HFFc6 (cell line): ENCODE measurements at places on chromosomes 2 and 18. TPM values are rescaled to one million over a fixed set of nuclear protein-coding genes. Genes with fewer than 3 reads are reported as not detected.

The LDLRAD4 gene
- total RNA-seq, result not detected in 3 replicates

The CSRNP3 gene
- total RNA-seq, result 0.59 TPM in 1 of 3 replicates, not detected in the others

The PARD6G gene
- 0.55 to 0.83 TPM (median 0.67 TPM) in 3 replicates for total RNA-seq

The ZAP70 gene
- not detected in 3 replicates for total RNA-seq

The CROCC2 gene
- total RNA-seq, result not detected in 3 replicates

The LYPD6B gene
- 20.6 to 90.0 TPM (median 64.9 TPM) in 3 replicates for total RNA-seq

The ACMSD gene
- total RNA-seq, result not detected in 2 replicates

The PDE11A gene
- total RNA-seq, result 1.3 to 4.1 TPM (median 3.5 TPM) in 3 replicates

GRCh38 chr2:70393881-70394280, 92.0 kb upstream of the FAM136A start:
- DNase-seq, result no peak
- peaks cover 4% of the 10 kb centered on the region; the same call in 1 of the 2 replicates for H3K36me3 ChIP-seq
- H3K27ac ChIP-seq, result no peak overlapping the region
- peaks cover 14% of the 10 kb centered on the region for H3K4me1 ChIP-seq

DNA sequence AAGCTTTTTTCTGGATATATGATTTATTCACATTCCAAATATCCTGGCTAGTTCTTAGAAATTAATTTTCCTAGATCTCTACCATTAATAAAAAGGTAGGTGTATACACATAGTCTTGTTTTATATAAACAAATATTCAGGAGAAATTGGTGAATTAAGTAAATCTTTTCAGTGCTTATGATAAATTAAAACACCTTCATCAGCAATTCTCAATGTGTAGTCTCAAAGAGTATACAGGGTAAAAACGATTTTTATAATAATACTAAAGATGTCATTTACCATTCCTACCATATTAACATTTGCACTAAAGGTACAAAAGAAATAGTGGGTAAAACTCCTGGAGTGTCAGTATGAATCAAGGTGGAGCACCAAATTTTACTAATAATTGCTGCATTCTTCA, 40.2 kb downstream of the CERKL start:
- DNase-seq, result no peak
- no peak overlapping the region for H3K4me3 ChIP-seq
- no peak overlapping the region for H3K27ac ChIP-seq
- H3K36me3 ChIP-seq, result no peaks in the 10 kb centered on the region
- H3K4me1 ChIP-seq, result no peaks in the 10 kb centered on the region
- H3K27me3 ChIP-seq, result peaks cover 8% of the 10 kb centered on the region; the same call in 1 of the 2 replicates

DNA sequence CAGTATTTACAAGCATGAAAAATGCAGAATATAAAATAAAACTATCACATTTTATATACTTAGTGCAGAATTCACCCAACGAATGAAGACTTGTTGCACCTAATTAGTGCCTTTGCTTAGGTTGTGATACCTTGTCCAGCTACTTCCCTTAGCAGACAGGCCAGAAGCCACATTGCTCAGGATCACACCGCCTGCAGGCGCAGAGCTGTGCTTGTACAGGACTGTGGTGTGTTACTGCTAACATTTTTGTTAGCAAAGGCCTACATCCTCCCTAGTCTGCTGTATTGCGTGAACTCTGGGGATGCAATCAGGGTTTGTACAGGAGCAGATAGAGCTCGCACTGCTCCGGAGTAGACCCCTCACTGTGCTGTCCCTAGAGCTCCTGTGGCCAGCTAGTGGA, 336.9 kb downstream of the CBLN2 start:
- H3K27ac ChIP-seq, result no peak overlapping the region
- no peaks in the 10 kb centered on the region for H3K27me3 ChIP-seq
- no peak for DNase-seq
- H3K4me1 ChIP-seq, result no peaks in the 10 kb centered on the region

GRCh38 chr2:133503927-133504326, 64.3 kb downstream of the NCKAP5 start:
- peaks cover 4% of the 10 kb centered on the region for H3K27me3 ChIP-seq
- no peak overlapping the region for H3K27ac ChIP-seq
- H3K4me3 ChIP-seq, result no peak overlapping the region
- DNase-seq, result no peak
- H3K36me3 ChIP-seq, result no peaks in the 10 kb centered on the region

- H3K27me3 ChIP-seq, result no peaks in the 10 kb centered on the region; the same call in 1 of the 2 replicates
- DNase-seq, result no peak
- H3K36me3 ChIP-seq, result no peaks in the 10 kb centered on the region
These were observed 6.1 kb upstream of the CCDC178 start for GRCh38 chr18:33446604-33447003.

DNA sequence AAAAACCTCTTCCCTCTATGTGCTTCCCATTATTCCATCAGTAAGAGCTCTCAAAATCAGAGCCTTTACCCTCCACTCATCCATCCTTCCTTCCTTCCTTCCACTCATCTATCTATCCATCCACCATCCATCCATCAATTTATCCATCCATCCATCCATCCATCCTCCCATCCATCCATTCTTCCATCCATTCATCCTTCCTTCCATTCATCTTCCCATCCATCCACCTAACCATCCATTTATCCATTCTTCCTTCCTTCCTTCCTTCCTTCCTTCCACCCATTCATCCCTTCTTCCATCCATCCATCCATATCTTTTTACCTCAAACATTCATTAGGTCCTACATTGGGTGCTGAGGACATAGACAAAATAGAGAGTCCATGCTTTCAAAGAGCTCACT, 19.4 kb upstream of the KCNF1 start:
- no peak overlapping the region for H3K27ac ChIP-seq
- no peaks in the 10 kb centered on the region for H3K36me3 ChIP-seq
- peaks cover 14% of the 10 kb centered on the region for H3K4me1 ChIP-seq
- no peak overlapping the region for H3K4me3 ChIP-seq
- no peak for DNase-seq
- H3K27me3 ChIP-seq, result peaks cover 35% of the 10 kb centered on the region

DNA sequence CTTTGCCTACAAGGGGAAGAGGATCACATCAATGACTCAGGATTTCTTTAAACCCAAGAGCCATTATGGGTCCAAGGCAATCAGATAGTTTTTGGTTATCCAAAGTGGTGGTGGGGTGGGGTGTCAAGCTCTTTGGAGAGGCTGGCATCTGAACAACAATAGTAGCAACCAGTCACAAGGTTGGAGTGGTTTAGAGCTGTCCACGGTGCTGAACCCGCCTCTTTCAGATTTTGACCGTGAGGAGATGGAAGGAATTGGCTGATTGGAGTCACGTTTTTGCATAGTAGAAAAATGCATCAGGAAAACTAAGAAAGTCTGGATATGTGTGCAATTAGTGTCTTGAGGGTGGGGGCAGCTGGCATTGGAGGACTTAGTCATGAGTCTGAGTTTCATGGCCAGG, 159.9 kb downstream of the LOXHD1 start:
- H3K4me1 ChIP-seq, result no peaks in the 10 kb centered on the region
- H3K27me3 ChIP-seq, result no peaks in the 10 kb centered on the region
- no peak for DNase-seq
- no peak overlapping the region for H3K4me3 ChIP-seq
- no peaks in the 10 kb centered on the region for H3K36me3 ChIP-seq

DNA sequence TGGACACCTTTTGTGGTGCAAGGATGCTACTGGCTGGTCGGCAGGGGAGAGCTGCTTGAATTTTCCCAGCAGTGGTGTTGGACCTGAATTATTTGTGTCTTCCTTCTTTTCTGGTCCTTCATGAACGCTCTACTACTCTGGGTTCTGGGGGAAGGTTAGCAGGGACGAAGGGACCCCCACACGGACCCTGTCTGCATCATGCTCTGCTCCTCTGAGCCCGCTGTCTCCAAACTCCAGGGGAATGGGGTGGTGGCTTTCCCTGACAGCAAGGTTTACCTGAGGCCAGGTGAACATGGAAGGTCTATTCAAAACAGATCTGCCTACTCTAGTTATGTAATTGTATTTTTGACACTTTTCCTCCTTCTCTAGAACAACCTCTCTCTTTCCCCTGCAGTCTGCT, 168.5 kb upstream of the PXDN start:
- no peak overlapping the region for H3K27ac ChIP-seq
- H3K27me3 ChIP-seq, result peaks cover 2% of the 10 kb centered on the region; the same call in 1 of the 2 replicates
- H3K4me3 ChIP-seq, result no peak overlapping the region
- H3K36me3 ChIP-seq, result no peaks in the 10 kb centered on the region
- H3K4me1 ChIP-seq, result no peaks in the 10 kb centered on the region

DNA sequence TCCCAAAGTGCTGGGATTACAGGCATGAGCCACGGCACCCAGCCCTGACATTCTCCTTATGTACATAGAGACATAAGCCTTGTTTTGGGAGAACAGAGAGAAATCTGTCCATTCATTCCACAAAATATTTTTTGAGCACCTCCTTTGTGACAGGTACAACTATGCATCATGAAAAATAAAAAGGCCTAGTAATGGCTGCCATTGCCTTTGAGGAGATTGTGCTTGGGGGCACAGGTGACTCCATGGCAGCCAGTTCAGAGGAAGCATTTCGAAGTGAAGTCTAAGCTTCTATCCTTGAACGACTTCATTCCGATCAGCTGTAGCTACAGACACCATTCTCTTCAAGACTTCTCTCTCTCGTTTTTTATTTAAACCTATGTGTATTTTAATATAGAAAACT, 10.5 kb upstream of the MYCN start:
- no peak for DNase-seq
- H3K27me3 ChIP-seq, result peaks cover 1% of the 10 kb centered on the region
- H3K4me1 ChIP-seq, result no peaks in the 10 kb centered on the region

DNA sequence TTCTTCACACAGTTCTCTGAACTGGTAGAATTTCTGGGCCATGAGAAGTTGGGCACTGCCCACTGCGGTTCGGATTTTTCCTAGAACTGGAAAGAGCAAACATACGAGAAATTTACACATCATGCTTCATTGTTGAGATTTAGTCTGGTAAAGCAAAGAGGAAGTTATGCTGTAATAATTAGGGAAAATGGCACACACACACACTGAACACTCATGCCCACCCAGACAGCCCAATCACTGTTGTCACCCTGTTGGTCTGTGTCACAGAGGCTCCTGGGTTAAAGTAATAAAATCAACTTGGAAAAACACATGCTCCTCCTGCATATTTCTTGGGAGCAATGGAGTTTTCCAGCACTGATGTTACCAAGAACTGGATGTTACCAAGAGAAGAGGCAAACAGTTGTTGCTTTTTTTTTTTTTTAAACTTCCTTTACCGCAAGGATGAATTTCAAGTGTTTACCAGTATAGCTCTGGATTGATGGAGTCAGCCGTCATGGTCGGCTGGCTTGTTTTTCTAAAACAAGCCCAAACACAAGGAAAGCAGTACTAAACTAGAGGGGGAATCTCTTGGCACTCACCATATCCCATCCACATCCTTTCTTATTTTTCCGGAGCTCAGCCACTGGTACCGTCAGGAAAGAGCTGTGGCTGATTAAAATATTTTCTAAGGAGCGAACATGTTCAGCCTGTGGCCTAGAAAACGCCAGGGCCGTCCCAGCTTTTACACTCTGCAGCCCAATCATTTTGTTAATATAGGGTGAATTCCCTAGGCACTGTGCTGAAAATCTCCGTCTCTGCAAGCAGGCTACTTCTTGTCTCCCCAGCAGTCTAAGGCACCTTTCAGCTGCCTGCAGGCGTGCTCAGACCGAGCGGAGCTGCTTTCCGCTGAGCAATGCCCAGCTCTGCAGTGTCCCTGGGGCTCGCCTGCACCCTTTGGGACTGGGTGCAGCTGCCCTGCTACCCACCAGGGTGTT, 58.9 kb downstream of the TGIF1 start:
- no peak overlapping the region for H3K4me3 ChIP-seq
- DNase-seq, result no peak
- peaks cover 9% of the 10 kb centered on the region for H3K27me3 ChIP-seq
- H3K4me1 ChIP-seq, result peaks cover 20% of the 10 kb centered on the region

DNA sequence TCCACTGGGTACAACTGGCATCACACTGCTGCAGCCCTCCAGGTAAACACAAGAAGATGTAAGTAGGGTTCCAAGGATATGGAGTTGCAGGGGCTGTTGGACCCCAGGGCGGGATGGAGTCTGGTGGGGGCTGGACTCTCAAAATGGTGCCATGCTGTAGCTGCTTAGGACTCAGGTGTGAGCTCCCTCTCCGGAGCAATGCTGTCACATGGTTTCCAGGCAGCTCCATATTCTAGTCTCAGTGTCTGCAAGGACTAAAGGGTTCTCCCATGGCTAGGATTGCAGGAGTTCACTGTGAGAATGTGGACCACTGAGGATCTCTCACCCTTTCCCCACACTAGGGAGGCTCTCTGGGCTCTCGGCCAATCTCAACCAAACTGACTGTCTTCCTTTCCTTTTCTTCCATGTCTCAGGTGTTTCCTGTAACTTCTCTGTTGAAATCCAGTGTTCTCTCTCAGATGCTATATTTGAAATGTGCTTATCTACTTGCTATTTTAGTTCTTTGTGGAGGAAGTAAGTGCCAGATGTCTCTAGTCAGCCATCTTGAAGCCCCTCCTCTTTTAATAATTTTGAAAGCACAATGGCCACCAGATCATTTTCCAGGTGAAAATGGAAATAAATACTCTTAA, 57.6 kb downstream of the CCNT2 start:
- no peak overlapping the region for H3K4me3 ChIP-seq
- no peak for DNase-seq
- no peak overlapping the region for H3K27ac ChIP-seq

- peaks cover 41% of the 10 kb centered on the region for H3K4me1 ChIP-seq
- peaks cover 15% of the 10 kb centered on the region for H3K27me3 ChIP-seq
- no peak for DNase-seq
- no peak overlapping the region for H3K4me3 ChIP-seq
These were observed 66.0 kb upstream of the ITGB6 start for GRCh38 chr2:160266037-160266551.

DNA sequence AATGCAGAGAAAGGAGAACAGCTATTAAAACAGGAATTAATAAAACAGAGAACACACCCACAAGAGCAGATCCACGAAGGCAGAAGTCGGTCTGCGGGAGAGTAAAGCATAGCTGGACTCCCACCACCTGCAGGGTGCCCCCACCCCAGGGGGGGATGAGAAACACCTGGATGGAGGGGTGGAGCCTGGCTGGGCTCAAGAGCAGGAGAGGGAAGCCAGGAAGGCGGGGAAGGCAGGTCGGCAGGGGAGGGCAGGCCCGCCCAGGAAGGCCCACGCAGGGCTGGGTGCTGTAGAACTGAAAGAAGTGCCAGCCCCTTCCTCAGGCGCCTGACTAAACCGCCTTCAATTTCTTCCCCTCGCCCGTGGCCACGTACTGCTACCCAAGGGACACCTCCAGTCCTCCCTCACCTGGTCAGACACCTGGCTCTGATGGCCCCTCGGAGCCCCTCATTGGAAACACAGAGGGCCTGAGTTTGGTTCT, 175.4 kb downstream of the HDAC4 start:
- DNase-seq, result no peak
- H3K4me3 ChIP-seq, result peak overlapping the region; percentile 69
- peaks cover 3% of the 10 kb centered on the region for H3K27me3 ChIP-seq
- no peaks in the 10 kb centered on the region for H3K36me3 ChIP-seq
- peaks cover 63% of the 10 kb centered on the region for H3K4me1 ChIP-seq

- H3K27ac ChIP-seq, result no peak overlapping the region
- no peak overlapping the region for H3K4me3 ChIP-seq
- H3K27me3 ChIP-seq, result 0 out of 2 replicates have a peak, but pooled peaks cover 6% of the 10 kb centered on the region
- peaks cover 5% of the 10 kb centered on the region; the same call in 1 of the 2 replicates for H3K36me3 ChIP-seq
- no peaks in the 10 kb centered on the region; the same call in 1 of the 2 replicates for H3K4me1 ChIP-seq
These were observed 34.0 kb upstream of the SPTBN1 start for GRCh38 chr2:54422072-54422581.

- H3K27ac ChIP-seq, result peak overlapping the region; percentile 72
- H3K27me3 ChIP-seq, result no peaks in the 10 kb centered on the region; the same call in 1 of the 2 replicates
- peaks cover 80% of the 10 kb centered on the region for H3K4me1 ChIP-seq
- H3K36me3 ChIP-seq, result peaks cover 4% of the 10 kb centered on the region; the same call in 1 of the 2 replicates
- peak; percentile 16 for DNase-seq
These were observed 32.1 kb upstream of the WDR75 start for GRCh38 chr2:189409131-189409530.
